ENCODE measurements at places on chromosomes 5 and 9.

DNA sequence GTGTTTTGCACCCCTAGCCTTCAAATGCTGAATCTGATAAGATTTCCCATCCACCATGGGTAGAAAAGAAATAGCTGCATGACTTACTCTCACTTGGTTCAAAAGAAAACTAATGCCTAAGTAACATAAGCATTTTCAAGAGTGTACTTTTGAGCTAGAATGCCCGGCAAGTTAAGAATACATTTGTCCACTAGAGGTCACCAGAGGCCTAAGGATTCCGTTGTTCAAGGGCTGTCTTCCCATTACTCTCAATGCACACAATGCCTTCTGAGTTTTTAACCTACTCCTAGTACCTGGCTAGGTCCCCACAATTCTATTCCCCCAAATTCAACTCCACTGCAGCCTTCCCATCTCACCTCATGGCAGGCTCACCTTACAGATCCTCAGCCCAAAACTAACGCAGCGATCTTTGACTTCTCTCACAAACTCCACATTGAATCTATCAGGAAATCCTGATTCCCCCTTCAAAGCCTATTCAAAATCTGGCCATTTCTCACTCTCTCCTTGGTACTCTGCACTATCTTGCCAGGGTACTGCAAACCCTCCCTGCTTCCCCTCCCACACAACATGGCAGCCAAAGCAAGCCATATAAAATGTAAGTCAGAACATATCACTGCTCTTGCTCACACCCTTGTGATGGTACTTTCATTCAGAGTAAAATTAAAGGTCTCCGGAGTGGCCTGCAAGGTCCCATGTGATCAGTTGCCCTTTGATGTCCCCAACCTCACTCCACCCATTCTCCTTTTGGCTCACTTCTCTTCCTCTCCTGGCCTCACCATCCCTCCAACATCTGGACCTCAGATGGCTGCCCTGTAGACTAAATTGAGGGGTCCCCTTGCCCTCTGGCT is 13.4 kb downstream of the OXCT1 start:
- DNase-seq: peak; percentile 48

GRCh38 chr9:5900622-5901021 is 9.9 kb downstream of the MLANA start:
- no peak for DNase-seq

- DNase-seq: no peak
These were observed 6.1 kb upstream of the TMEM252 start for GRCh38 chr9:68546596-68547390.

- DNase-seq: no peak
These were observed 42.3 kb upstream of the MUSK start for GRCh38 chr9:110626101-110626829.

DNA sequence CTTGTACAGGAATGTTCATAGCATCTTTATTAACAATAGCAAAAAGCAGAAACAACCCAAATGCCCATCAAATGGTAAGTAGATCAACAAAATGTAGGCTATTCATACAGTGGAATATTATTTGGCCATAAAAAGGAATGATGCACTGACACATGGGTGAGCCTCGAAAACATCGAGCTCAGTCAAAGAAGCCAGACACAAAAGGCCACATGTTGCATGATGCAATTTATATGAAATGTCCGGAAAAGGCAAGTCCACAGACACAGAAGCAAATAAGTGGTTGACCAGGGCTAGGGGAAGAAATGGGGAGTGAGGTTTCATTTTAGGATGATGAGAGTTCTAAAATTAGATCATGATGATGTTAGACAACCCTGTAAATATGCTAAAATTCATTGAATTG is 16.5 kb upstream of the SLC2A8 start:
- no peak for DNase-seq

DNA sequence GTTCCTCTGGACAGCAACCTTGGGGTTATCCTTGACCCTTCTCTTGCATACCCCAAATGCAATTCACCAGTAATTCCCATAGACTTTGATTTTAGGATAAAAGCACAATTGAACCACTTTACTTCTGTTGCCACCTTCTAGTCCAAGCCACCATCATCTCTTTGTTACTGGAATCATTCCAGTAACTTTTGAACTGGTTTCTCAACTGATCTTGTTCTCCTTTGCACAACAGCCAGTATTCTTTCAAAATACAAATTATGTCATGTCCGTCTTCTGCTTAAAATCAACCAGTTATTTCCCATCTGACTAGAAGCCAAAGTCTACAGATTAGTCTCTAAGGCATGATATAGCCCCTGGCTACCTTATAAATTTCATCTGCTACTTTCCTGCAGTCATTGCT is 21.4 kb downstream of the SLC25A46 start:
- no peak for DNase-seq

DNA sequence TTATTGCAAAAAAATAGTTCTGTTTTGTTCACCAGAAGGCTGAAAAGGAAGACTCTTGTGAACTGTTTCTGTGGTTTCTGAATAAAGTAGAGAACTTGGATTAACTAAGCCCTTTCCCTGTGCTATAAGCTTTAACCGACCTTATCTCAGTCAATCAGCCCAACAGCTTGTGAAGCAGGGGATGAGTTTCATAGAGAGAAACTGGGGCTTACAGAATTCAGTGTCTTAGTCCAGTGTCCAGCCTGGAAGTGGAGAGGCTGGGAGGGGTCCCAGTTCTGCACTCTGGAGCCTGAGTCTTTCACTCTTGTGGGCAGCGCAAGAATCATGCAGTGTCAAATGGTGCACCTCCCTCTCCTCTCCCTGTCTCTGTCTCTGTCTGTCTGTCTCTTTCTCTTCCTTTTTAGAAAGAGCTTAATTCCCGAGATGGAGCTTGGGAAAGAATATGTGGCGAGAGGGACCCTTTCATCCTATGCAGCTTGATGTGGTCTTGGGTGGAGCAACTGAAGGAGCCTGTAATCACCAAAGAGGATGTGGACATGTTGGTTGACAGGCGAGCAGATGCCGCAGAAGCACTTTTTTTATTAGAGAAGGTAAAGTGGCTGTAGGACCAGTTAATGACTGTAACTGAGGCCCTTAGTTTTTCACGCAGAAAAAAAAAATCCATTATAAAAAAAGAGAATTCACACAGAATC is 17.0 kb downstream of the PTPDC1 start:
- no peak for DNase-seq

DNA sequence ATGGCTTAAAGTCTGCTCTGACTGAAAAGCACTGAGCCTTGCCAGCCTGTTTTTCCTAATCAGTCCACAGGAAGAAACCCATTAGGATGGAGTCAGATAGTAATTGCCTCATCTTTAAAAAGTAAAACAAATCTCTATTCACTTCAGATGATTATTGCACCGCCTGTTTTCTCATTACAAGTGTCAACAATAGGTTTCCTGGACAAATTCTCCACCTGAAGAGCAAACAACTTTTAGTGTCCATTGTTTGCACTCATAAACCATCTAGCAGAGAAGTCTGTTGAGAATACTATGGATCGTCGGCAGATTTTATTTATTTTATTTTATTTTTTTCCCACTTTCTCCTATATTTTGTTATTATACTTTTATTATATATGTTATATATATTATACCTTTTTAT is 20.3 kb downstream of the C5orf63 start:
- no peak for DNase-seq

- no peak for DNase-seq
These were observed 158.1 kb downstream of the C9orf152 start for GRCh38 chr9:110049699-110050450.

- no peak for DNase-seq
These were observed 1.9 kb upstream of the FIBCD1 start for GRCh38 chr9:130940693-130941576.

GRCh38 chr9:14021871-14022525 is 291.9 kb downstream of the NFIB start:
- DNase-seq: no peak

DNA sequence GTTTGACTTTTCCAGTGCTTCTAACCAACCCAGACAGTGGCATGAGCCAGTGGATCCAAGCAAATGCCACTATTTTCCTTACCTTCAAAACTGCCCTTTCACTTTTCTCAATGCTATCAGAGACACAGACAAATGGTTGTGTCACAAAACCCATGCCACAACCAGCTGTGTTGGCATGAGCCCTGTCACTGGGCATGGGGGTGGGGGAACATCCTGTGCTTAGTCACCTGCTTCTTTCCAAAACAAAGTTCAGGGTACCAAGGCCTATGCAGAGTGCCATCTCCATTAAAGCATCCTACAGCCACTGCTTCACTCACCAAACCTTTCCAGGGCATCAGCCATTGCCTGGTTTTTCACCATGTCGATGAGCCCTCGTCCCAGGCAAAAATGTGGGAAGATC is 30.1 kb downstream of the NIPSNAP3B start:
- no peak for DNase-seq

- peak; percentile 4 for DNase-seq
These were observed 91.2 kb downstream of the RFK start for GRCh38 chr9:76302947-76303550.

GRCh38 chr9:7729371-7730163 is 70.0 kb downstream of the DMAC1 start:
- DNase-seq: no peak

DNA sequence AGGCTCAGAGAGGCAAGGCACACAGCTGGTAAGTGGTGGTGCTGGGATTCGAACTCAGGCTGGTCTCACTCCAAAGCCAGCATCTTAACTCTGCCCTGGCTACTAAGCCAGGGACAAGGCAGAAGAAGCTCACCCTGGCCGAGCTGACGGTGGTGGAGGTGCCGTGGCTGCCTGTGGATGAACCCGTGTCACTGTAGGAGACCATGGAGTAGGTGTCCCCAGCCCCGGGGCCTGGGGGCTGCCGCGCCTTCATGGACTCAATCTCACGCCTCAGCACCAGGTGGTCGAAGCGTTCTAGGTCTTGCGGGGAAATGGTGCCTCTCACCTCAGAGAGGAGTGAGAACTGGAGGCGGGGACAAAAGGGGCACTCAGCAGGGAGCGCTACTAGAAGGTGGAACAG is 35.4 kb upstream of the AKNA start:
- DNase-seq: no peak

DNA sequence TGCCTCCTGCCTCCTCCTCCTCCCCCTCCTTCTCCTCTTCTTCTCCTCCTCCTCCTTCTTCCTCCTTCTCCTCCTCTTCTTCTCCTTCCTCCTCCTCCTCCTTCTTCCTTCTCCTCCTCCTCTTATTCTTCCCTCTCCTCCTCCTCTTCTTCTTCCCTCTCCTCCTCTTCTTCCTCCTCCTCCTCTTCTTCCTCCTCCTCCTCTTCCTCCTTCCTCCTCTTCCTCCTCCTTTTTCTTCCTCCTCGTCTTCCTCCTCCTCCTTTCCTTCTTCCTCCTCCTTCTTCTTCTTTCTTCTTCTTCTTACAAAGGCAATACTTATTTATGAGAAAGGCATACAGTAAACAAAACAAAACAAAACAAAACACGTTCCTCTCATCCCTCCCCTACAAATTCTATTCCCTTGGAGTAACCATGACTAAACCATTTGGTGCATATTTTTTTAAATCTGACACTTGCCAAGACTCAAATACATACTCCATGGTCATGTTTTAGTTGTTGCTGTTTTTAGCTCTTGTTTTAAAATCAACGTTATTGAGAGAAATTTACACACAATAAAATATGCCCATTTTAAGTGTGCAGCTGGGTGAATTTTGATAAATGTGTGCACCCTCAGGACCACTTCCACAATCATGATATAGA is 135.6 kb downstream of the FOXD1 start:
- no peak for DNase-seq

- no peak for DNase-seq
These were observed at the start of gene ACOT12 for GRCh38 chr5:81393783-81394718. Gene ACOT12, minus strand, starts transcription at chr5:81394134. Its CDS starts 20 bp downstream, at chr5:81394114.

GRCh38 chr5:8362495-8362894 is 493.5 kb downstream of the MTRR start:
- DNase-seq: no peak

- no peak for DNase-seq
These were observed 38.2 kb downstream of the ZDHHC11B start for GRCh38 chr5:746258-746761.

- no peak for DNase-seq
These were observed 26.2 kb upstream of the SMU1 start for GRCh38 chr9:33102551-33103210.

GRCh38 chr5:105903069-105903468 is 1767.7 kb downstream of the EFNA5 start:
- no peak for DNase-seq

- no peak for DNase-seq
These were observed 31.7 kb upstream of the AFAP1L1 start for GRCh38 chr5:149239917-149240316.

DNA sequence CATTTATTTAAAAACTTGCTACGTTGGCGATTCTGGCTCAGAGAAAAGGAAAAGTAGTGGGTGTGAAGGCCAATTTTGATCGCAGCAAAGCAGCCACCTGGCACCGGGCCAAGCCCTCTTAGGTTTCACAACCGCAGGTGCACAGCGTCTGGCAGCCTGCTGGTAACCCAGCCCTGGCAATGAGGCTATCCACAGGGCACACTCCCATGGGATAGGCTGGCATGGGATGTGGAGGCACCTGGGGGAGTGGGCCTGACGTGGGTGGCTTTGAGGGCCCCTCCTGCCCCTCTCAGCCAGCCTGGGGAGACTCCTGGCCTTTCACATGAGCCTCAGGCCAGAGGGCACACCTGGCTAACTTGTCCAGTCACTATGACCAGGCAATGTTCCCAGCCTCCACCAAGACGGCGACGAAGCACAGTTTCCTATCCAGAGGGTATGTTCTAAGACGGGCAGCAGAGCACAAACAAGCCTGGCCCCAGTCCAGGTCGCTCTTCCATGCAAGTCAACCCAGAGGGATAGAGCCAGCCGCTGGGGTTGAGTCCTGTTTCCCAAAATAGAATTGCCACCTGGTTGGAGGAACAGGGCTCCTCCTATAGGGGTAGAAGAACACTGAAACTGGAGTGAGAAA is 19.0 kb downstream of the CMBL start:
- DNase-seq: peak; percentile 97

DNA sequence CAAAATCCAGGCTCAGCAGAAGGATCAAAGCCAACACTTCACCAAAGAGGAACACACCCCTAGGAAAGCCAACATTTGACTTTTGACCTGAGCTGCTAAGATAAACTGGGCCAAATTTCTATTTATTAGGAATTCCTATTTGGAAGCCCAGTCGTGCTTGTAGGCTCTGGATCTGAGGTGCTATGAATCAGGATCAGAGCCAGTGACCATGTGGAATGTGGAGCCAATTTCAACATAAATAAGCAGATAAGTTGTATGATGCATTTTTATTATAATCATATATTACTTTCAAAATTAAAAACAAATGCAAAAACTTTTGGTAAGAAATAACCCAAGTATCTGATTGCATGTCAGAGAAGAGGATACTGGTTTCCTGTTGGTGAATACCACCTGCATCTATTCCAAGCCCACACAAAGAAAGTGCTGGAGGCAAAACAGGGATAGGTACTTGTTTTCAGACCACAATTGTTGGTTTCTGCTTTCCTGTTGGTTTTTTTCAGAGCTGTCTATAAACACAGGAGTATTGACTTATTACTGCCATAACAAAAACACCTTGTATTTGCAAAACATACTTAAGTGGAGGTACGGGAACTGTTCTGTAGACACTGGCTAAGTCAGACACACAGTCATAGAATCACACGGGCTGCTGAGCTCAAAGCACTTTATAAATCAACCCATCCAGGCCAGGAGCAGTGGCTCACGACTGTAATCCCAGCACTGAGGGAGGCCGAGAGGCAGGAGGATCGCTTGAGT is 52.8 kb downstream of the ARL15 start:
- DNase-seq: no peak

All from SHP77 treated with DMSO at 0.1 percent for 48 hours (cell line).